ENCODE measurements at places on chromosomes 2 and 18.

DNA sequence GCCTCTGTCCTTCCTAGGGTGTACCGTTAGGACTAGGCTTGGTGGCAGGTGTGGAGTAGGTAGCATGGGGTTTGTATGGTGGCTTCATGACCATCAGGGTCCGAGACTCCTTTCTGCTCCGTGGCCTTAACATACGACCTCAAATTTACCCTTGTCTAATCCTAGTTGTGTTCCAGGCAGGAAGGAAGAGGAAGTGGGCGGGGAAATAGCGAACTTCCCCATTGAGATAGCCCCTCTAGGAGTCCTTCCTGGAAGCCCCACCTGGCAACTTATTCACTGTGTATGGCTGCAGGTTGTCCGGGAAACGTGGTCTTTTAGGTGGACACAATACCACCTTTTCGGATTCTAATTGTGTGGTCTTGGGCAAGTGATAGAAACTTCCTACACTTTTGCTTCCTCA lies 9.3 kb downstream of the CD8A start:
- DNase-seq = no peak

GRCh38 chr2:64852771-64853241 lies 136.4 kb upstream of the SLC1A4 start:
- DNase-seq = no peak

DNA sequence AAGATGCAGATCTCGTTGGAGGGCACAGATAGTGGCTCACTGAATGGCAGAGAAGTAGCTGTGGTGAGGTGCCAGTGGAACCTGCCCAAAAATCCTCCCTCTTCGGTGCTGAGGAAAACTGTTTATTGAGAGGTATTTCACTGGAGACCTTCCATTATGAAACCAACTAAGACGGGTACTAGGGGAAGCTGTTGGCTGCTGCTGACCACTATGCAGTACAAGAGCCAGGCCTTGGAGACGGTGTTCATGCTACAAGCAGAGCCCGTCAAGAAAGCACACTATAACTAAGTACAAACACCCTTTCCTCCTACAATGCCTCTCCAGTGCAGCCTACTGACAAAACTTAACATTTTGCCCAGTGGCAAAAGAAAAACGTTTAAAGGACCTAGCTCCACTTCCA lies 4.6 kb downstream of the ARL5A start:
- no peak for DNase-seq

GRCh38 chr18:44887227-44887631 lies 206.5 kb downstream of the SETBP1 start:
- DNase-seq = no peak

DNA sequence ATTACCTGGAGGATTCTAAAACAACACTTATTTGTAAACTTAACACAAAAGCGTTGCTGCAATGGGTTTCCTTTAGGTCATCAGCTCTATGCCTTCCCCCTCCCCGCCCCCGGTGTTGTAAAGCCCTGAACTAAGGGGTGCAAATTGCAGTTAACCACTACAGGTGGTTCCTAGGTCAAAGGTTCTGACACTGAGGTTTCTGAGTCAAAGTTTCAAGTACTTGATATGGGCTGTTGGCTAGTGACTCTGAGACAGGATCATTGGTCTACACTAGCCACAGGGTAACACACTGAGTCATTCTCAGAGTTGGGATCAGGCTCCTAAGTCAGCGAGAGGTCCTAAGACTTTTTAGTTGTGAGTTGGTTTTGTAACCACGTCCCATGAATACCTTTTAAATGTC lies 15.4 kb downstream of the IL1B start:
- DNase-seq = no peak

DNA sequence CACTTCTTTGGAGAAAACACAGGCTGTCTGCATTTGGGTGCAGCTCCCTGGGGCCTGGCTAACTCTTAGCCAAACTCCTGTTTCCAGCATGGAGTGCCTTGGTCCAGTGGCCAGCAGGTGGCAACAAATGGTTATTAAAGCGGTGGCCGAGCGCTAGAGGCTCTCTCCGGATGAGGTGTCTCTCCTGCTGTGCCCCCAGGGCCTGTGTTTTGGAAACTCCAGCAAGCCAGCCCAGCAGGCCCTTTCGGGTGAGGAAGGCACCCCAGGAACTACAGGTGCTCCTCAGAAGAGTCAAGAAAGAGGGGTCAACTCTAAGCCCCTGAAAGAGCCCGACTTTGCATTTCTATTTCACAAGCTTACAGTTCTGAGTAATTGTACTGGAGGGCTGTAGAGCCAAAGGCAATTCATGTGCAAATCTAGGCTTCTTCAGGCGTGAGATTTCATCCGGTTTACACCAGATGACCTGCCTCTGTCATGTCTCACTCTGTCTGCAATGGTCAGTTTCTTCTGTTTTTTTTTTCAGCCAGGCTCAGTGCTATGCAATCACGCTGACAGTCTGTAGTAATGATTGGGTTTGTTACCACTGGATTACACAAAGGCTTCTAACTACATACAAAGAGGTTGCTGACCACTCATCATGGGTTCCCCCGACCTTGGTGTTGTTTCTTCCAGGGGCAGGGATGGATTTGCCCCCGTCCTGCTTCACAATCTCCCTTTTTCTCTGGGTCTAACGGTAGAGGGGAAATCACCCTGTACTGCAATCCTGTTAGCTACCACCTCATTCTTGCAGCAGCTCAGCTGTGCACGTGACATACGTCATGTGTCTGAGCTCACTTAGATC lies 7.6 kb upstream of the CHRNA1 start:
- DNase-seq = no peak

DNA sequence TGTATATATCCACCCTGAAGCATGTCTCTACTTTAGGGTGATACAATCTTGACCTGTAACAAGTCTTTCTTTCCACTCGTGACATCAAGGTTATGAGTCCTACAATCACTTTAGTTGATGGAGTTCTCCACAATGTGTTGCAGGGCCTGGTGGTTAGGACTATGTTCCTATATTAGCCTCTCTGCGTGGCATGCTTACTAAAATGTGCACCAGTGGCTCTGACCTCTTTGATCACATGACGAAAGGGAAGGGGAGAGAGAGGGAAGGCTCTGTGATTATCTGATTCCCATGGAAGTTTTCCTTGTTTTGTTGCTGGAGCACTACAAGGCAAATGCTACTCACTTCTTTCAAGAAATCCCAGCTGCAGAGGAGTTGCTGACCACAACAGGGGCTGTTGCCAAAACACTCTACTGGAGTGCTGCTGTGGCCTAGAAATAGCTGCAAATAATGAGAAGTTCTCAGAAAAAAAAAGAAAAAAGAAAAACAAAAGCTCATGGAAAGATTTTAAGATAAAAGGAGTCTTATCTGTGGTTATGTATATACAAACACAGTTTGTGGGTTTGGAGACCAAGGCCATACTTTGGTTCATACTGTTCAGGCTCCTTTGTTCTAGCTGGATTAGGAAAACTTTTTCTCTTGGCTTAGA lies 272.8 kb upstream of the MMADHC start:
- no peak for DNase-seq

All from vagina (tissue), 2 donors.